Panc1 (cell line): ENCODE measurements at places on chromosomes 12 and 14. TPM values are rescaled to one million over a fixed set of nuclear protein-coding genes. Genes with fewer than 3 reads are reported as not detected.
A peak's percentile ranks its signal among the peaks of the same experiment; 100 is the strongest.

DNA sequence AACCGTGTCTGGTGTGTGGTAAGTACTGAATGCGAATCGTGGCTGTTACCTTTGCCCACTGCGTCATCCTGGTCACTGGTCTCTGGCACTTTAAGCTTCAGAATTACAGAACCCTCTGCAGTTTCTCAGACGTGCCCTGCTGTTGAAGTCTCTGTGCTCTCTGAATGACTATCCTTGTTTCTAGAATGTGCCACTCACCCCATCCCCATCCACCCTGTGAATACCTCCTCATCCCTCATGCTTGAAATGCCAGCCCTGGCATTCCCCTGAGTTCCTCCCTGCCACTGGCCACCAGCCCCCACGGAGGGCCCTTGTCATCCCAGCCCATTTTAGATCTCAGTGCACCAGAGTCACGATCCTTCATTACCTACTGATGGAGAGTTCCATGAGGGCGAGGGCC lies 21.3 kb downstream of the TPCN1 start:
- DNase-seq, result no peak

GRCh38 chr14:20333494-20333841 lies 389 bp upstream of the CCNB1IP1 start:
- DNase-seq, result no peak

- DNase-seq, result peak; percentile 32
Measured at GRCh38 chr14:100547633-100548294, 39.5 kb downstream of the BEGAIN start.

DNA sequence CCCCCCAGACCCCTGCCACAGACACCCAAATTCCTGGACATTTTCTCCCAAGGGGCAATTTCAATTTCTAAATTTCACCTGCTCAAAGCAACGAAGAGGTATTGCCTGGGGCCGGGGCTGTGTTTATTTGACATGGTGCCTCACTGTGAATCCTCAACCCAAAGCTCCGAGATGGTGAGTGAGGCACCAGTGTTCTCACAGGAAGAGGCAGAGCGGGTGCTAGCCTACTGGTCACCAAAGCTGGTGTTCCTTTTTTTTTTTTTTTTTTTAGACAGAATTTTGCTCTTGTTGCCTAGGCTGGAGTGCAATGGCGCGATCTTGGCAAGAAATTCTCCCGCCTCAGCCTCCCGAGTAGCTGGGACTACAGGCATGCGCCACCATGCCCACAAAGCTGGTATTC lies 14.8 kb upstream of the SH2B3 start:
- DNase-seq, result no peak

Gene ADAM20
- total RNA-seq, result 0.31 TPM

DNA sequence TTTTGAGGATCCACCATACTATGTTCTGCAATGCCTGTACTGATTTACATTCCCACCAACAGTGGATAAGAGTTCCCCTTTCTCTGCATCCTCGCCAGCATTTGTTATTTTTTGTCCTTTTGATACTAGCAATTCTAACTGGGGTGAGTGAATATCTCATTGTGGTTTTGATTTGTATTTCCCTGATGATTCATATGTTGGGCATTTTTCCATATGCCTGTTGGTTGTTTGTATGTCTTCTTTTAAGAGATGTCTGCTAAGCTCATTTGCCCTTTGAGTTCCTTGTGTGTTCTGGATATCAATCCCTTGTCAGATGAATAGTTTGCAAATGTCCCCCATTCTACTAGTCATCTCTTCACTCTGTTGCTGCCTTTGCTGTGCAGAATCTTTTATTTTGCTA lies 49.0 kb upstream of the MSRB3 start:
- no peak for DNase-seq

Gene PTPRR
- total RNA-seq, result not detected

DNA sequence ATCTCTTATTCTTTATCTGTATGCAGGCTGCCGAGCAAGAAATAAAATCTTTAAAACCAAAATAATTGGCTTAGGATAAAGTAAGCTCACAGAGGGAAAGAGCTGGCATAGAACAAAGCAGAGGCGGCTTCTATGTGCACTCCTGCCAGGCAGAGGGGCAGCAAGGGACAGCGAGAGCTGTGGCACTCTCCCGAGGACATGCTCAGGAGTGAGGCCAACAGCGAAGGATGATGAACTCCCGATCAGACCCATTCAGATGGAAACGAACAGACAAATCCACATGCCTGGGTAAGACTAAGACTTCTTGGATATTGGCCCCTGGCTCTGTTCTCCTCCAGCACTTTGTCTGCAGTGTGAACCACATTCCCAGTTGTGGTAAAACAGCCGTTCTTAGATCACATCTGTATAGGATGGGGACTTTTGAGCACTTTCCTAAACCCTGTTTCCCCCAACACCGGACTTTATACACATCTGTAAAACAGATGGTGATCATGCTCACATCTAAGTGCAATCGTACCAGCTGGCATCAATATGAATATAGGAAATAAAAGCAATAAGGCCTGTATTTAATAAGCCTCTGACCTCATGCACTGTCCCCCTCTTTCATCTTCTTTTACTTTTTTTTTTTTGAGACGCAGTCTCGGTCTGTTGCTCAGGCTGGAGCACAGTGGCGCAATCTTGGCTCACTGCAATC lies 134.1 kb downstream of the PPM1H start:
- no peak for DNase-seq
